Amniotic epithelial cell (primary cell): ENCODE measurements at places on chromosomes 5 and 9.

DNA sequence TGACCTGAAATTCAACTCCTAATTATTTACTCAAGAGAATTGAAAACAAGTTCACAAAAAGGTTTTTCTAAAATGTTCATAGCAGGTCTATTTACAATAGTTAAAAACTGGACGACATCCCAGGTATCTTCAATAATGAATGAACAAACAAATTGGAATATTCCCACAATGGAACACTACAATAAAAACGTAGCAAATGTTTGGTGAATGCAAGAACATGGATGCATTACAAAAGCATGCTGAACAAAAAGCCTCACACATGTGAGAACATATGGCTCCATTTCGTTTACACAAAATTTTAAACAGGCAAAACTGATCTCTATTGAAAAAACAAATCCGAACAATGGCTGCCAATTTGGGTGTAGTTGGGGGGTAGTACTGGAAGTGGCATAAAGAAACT is 669.9 kb downstream of the MTRR start:
- DNase-seq: no peak

GRCh38 chr5:133818031-133818431 is 150.4 kb downstream of the C5orf15 start:
- DNase-seq: peak; percentile 5

DNA sequence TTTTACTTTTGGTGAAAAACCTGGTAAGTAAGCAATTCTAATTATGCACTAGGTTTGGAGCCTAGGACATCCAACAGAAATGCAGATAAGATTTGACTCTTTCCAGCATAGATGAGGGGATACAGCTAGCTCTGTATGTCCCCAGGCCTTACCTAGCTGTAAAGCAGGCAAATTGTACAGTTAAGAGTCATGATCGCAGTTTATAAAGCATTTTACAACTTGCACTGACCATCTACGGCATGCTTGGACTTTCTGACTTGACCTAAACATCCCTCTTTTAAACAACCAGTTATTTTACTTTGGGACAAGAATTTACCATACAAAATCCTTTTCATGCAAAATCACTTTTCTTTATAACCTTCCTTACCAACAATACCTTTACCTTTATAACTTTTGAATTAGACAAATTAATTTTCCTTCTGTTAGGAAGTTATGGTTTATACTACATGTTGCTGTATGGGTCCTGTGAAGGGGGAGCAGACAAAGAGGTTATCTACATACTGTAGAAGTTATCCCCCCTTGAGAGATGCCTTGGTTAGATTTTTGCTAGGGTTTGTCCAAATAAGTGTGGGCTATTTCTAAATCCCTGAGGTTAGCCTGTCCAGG is 36.8 kb downstream of the FGD3 start:
- peak; percentile 7 for DNase-seq

DNA sequence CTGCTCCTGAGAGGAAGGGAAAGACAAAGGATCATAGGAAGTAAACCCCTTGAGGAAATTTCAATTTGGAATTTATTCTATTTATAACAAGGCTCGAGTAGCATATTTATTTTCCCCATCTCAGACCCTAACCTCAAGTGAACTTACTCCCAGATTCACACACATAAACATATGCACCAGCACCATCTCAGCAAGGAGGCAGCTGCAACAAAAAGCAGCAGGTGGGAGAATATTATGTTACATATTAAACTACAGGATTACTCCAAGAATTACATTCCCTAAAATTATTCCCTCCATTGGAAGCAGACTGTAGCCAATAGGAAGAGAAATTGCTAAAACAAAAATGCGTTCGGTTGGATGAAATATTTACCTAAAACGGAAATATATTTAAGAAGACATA is 108.4 kb upstream of the PRSS3 start:
- no peak for DNase-seq

DNA sequence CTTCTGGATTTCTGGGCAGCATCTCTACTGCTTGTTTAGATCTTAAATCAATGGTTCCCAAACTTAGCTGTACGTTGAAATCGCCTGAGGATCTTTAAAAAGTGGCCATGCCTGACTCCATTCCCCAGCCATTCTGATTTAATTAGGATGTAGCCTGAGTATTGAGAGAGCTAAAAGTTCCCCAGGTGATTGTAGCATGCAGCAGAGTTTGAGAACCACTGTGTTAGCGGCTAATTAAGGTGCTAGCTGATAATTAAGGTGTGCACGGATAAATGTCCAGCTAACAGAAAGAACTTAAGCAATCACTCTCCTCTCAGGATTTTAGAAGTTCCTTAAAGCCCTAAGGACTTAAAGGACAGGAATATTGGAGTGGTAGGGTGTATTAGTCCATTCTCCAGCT is 89.1 kb downstream of the NMUR2 start:
- DNase-seq: no peak

DNA sequence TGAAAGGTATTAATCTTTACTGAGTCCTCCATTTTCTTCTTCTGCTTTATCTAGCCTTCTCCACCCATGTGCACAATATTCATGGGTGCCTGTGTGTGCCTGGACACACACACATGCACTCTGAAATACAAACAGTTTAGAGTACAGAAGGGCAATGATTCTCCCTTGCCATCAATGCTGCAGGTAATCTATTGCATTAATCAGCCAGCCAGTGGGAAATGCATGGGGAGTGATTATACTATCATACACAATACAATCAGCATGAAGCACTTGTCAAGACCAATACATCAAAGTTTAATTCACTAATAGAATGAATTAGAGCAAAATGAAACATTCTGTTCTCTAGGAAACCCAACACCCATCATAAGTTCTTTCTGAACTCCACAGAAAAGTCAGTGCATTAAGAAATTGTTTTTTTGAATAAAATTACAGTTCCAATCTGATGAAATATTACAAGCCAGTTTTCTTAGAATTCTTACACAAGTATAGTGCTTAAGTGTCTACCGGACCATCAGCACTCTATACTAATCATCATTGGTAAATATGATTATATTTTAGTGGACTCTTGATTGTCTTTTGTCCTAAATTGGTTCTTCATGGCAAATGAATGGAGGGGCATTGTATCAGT is 172.2 kb downstream of the ZSWIM6 start:
- DNase-seq: no peak

DNA sequence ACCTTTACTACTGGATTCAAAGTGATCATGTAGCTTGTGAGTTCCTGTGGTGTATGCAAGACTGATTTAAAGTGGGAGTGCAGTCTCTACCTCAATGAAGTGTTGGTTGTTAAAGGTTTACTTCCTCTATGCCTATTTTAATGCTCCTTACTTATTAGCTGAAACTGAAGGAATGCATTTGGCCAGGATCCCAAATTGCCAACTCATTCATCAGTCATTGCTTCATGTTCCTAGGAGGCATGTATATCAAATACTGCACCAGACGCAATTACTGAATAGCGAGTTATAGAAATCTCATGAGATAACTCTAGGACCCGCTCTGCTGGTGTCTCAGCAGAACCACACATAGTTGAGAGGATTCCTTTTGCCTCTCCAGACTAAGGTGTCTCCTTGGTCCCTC is 143.0 kb upstream of the RPS23 start:
- peak; percentile 83 for DNase-seq

- DNase-seq: no peak
Measured at GRCh38 chr5:102542057-102542456, 43.3 kb upstream of the SLCO6A1 start.

- DNase-seq: no peak
Measured at GRCh38 chr5:56078278-56079156, 83.8 kb upstream of the IL6ST start.

DNA sequence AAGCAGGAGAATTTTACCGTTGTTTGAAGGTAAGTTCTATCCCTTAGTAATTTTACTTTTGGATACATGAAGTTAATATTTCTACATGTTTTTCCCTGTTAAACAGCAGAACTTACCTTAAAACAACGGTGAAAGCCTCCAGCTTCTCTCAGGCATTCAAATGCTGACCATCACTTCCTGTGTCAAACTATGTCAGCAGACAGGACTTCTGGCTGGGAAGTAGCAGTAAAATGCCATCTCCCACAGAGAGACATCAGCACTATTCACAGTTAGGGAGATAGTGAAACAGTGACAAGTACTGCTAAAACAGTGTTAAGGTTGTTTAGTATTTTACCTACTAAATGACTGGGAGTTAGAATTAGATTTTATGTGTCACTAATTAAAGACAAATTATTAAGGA is 34.2 kb upstream of the GOLGA1 start:
- DNase-seq: peak; percentile 5

GRCh38 chr5:144028636-144029035 is 141.8 kb downstream of the YIPF5 start:
- peak; percentile 91 for DNase-seq

DNA sequence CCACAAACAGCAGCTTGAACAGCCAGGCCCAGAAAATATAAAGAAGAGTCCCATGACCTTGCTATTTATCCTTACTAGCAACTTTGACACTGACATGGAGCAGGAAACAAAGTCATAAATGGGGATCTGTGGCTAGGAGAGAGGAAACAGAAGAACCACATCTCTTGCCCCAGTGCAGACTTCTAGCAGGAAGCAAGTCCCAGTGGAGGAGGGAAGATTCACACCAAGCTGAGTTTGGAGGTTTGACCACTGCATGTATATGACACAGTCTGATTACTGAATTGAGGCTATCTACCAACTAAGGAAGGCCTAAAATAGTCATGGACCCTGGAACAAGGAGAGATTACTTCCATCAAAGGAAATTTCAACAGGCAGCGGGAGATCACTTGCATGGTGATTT is 51.4 kb downstream of the CDH6 start:
- DNase-seq: no peak

DNA sequence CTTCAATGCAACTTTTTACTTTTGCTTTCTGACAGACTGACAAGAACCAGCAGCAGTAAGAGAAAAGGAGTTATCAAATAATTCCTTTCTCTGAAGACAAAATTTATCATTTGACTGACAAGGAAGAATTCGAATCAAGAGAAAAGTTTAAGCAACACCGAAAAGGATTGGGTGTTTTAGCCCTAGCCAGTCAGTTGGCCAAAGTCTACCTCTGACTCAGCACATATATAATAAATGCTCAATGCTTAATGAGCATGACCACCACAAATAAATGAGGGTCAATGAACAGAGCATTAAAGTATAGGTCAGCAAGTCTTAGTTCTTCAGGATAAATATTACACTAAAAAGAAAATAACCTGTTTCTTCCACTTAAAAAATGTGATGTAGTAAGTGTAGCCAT is 1603.5 kb upstream of the C9orf72 start:
- no peak for DNase-seq

- DNase-seq: peak; percentile 94
Measured at GRCh38 chr9:132214027-132214622, 52.3 kb downstream of the NTNG2 start.

GRCh38 chr9:87620731-87621322 is 105.1 kb upstream of the CTSL start:
- DNase-seq: no peak

DNA sequence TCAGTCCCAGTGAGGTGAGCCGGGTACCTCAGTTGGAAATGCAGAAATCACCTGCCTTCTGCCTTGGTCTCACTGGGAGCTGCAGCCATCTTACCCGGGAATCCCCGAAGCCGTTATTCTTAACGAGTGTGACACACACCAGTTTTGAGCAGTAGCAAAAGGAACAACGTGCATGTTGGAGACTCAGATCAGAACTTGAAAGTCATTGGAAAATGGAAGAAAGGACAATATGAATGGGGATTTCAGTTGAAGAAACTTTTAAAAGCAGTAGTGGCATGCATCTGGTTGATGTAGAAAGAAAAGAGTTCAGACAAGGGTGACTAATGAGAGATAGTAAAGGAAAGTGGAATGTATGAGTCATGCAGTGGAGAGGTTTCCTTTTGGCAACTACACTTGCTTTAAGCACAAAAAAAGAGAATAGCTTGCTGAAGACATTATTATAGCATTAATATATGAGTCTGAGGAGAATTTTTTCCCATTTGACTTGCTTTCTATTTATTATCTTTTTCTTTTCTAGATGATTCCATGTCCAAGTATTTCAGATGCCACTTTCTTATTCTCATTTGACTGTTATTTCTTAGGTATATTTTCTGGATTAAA is 44.4 kb upstream of the ANKDD1B start:
- peak; percentile 94 for DNase-seq

GRCh38 chr9:24816006-24816405 is 270.3 kb upstream of the IZUMO3 start:
- DNase-seq: no peak

GRCh38 chr5:168513861-168514428 is 15.2 kb upstream of the FBLL1 start:
- no peak for DNase-seq

DNA sequence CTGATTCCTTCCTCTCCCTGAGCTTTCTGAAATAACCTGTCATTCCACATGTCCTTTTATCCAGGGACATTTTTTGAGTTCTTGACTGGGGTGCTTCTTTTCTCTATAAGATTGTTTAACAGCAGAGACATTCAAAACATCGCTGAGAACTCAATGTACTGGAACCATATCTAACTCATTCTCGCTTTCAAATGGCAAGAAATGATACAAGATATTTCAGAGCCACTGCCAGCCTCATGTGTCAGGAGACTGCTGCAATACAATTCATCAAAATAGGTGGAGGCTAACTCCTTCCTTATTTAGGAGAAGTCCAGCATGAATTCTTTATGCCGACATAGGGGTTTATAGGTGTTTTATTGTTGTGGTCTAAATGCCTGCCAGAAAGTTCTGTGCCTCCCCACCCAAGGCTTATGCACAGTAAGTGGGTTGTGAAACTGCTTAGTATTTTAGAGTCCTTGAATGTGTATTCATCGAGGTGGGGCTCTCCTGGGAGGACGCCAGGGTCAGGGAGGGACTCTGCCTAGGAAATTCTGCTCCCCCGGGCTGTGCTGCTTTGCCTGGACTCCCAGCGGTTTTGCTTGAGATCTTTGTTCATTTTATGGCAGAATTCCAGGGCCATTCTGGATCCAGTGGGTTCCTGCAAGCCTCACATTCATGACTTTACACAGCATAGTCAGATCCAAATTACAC is 53.9 kb downstream of the ZNF474 start:
- DNase-seq: peak; percentile 87

DNA sequence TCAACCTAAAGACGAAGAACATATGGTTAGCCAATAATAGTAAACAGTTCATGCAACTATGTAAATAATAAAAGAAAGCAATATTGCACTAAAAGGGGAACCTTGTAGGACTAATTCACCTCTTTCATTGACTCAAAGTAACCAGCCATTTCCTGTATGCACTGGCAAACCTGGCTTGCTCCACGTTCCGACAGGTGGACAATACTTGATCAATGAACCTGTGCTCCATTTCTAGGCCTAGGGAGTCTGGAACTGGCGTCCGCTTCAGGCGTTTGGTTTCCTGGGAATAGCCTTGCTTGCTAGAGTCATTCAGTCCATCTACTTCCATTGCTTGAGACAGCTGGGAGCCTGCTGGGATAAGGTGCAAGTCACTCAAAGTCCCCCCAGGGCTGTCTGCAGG is 41.6 kb downstream of the PTAR1 start:
- no peak for DNase-seq

- DNase-seq: no peak
Measured at GRCh38 chr9:100038472-100038871, 60.3 kb downstream of the ERP44 start.

GRCh38 chr5:152427721-152428120 is 22.6 kb upstream of the NMUR2 start:
- no peak for DNase-seq
